DND-41 (cell line): ENCODE measurements at places on chromosomes 2 and 18.

DNA sequence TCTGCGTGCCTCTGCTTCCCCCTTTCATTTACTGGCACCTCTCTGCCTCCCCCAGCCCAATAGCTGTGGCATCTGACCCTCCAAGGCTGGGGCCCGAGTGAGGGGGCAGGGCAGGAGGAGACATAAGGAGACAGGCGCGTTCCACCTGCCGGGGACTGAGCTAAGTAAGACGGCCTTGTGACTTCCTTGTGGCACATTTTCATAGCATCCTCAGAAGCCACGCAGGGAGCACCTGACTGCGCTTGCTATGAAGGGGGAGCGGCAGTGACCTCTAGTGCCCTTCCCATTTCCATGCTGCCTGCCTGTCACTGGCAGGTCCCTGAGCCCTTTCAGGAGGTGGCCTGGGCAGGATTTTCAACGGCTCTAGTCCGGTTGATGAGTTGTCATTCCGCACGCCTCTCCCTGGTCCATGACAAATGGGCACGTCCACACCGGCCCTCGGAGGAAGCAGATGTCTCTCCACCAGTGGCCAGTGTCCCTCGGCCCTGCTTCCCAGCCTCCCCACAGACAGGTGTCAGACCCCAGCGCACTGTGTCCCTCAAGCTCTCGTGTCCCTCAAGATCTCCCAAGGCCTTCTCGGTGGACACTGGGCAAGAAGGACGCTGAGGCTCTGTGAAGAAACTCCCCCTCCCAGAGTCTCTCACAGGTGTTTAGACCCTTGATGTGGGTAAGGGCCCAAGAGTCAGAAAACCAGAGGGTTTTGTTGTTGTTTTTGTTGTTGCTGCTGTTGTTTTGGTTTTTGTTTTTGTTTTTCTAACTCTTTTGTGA, 42.7 kb downstream of the CYP26B1 start:
- no peak for DNase-seq
- no peaks in the 10 kb centered on the region for H3K4me1 ChIP-seq
- no peak overlapping the region for H3K4me3 ChIP-seq
- H3K36me3 ChIP-seq = no peaks in the 10 kb centered on the region
- H3K27me3 ChIP-seq = peaks cover 2% of the 10 kb centered on the region

DNA sequence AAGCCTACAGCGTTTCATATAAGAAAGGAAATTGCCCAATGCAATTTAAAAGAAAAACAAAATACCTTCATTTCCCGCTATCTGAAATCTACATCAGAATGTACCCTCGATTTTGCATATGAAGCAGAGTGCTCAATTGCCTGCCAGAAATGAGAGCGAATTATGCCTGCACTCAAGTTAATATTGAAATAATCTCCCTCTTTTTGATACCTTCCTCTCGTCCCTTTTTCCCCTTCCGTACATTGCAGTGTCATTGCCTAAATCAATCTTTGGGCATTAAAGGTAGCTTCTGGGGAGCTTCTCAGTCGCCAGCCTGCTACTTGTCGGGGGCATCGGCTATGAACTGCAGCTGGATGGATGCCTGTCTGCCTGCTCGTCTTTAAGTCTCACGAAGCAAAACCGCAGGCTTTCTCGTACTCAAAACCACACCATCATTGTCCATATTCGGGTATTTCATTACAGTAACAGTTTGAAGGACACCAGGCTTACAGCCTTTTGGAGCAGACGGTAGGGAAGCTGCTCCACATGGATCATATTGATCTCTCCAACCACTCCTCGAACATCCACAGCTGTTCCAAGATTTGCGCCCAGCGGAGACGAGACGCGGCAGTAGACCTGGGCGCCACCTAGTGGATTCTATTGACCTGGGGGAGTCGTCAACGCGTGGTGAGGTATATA, 64.0 kb upstream of the HNRNPA3 start:
- H3K36me3 ChIP-seq = no peaks in the 10 kb centered on the region
- peaks cover 13% of the 10 kb centered on the region for H3K4me1 ChIP-seq
- H3K27me3 ChIP-seq = peaks cover 31% of the 10 kb centered on the region
- peak; percentile 77 for DNase-seq

DNA sequence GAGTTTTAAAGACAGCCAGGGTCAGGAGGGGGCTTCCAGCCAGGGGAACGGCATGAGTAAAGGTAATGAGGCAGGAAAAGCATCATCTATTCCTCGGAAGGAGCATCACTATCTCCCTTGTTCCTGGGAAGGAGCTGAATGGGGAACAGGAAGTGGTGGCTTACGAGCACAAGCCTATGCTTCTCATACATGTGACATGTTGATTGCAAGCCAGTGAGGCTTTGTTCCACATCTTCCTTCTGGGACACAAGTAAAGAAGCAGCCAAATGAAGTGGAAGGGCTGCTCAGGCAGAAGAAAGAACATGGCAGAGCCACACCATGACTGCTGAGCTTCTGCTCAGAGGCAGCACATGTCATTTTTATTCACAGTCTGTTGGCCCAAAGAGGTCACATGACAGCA, 15.1 kb upstream of the LMAN1 start:
- H3K4me3 ChIP-seq = no peak overlapping the region
- no peaks in the 10 kb centered on the region for H3K36me3 ChIP-seq
- H3K27ac ChIP-seq = no peak overlapping the region
- DNase-seq = no peak
- no peaks in the 10 kb centered on the region for H3K27me3 ChIP-seq

DNA sequence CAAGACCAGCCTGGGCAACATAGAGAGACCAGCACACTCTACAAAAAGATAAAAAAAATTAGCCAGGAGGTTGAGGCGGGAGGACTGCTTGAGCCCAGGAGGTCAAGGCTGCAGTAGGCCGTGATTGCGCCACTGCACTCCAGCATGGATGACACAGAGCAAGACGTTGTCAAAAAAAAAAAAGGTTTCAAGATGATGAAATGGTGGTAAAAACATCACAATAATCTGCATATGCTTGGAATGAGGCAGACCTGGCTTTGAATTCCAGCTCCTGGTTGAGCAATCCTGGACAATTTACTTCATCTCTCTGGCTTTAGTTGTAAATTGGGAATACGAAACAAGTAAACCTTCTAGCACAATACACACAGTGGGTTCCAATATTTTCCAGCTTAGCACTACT, 24.1 kb downstream of the USP40 start:
- no peaks in the 10 kb centered on the region for H3K4me1 ChIP-seq
- no peak for DNase-seq
- peaks cover 2% of the 10 kb centered on the region; the same call in 1 of the 2 replicates for H3K36me3 ChIP-seq
- H3K27ac ChIP-seq = no peak overlapping the region
- H3K27me3 ChIP-seq = no peaks in the 10 kb centered on the region

- H3K27ac ChIP-seq = no peak overlapping the region
- H3K4me1 ChIP-seq = no peaks in the 10 kb centered on the region
- no peaks in the 10 kb centered on the region for H3K36me3 ChIP-seq
- H3K27me3 ChIP-seq = no peaks in the 10 kb centered on the region
- no peak overlapping the region for H3K4me3 ChIP-seq
Measured at GRCh38 chr2:223771475-223771874, 65.9 kb downstream of the AP1S3 start.

GRCh38 chr2:239042046-239042445, 194.2 kb downstream of the TWIST2 start:
- H3K27ac ChIP-seq = no peak overlapping the region
- H3K4me1 ChIP-seq = no peaks in the 10 kb centered on the region
- no peaks in the 10 kb centered on the region for H3K27me3 ChIP-seq
- no peaks in the 10 kb centered on the region for H3K36me3 ChIP-seq
- DNase-seq = no peak
- no peak overlapping the region for H3K4me3 ChIP-seq

- no peaks in the 10 kb centered on the region for H3K36me3 ChIP-seq
- H3K4me1 ChIP-seq = no peaks in the 10 kb centered on the region
- no peak overlapping the region for H3K27ac ChIP-seq
- H3K4me3 ChIP-seq = no peak overlapping the region
- H3K27me3 ChIP-seq = no peaks in the 10 kb centered on the region
Measured at GRCh38 chr18:34551824-34552223, 158.3 kb upstream of the DTNA start.

- H3K4me3 ChIP-seq = no peak overlapping the region
- no peaks in the 10 kb centered on the region for H3K4me1 ChIP-seq
- H3K27me3 ChIP-seq = no peaks in the 10 kb centered on the region
- no peak overlapping the region for H3K27ac ChIP-seq
Measured at GRCh38 chr2:186925514-186925913, 76.5 kb upstream of the ZSWIM2 start.

GRCh38 chr2:9234680-9235146, 28.1 kb downstream of the ASAP2 start:
- no peaks in the 10 kb centered on the region for H3K27me3 ChIP-seq
- no peak for DNase-seq
- H3K27ac ChIP-seq = no peak overlapping the region

- DNase-seq = no peak
- H3K36me3 ChIP-seq = no peaks in the 10 kb centered on the region
- H3K27me3 ChIP-seq = peaks cover 9% of the 10 kb centered on the region
- H3K27ac ChIP-seq = no peak overlapping the region
Measured at GRCh38 chr2:96918754-96919550, 49.1 kb upstream of the SEMA4C start.

DNA sequence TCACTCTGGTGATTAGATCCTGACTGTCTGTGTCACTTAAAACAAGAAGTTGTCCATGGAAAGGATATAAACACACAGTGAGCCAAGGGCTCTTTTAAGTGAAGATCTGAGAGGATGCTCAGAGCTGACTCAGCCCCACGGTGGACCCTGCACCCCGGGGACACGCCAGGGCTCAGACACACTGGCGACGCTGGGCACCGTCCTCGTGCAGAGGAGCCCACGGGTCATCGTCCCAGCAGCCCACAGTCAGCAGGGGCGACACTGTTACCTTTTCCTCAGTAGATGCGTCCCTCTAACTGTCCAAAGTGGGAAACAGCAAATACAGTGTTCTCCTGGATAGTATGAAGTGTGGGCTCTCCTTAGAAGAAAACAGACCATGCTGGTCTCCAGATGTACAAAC, 225.6 kb downstream of the HDAC4 start:
- no peak overlapping the region for H3K27ac ChIP-seq
- H3K4me3 ChIP-seq = no peak overlapping the region
- H3K36me3 ChIP-seq = peaks cover 97% of the 10 kb centered on the region
- H3K27me3 ChIP-seq = no peaks in the 10 kb centered on the region

- peaks cover under 1% of the 10 kb centered on the region; the same call in 1 of the 2 replicates for H3K4me1 ChIP-seq
- H3K27ac ChIP-seq = no peak overlapping the region
- DNase-seq = peak; percentile 20
- H3K4me3 ChIP-seq = no peak overlapping the region
- no peaks in the 10 kb centered on the region for H3K36me3 ChIP-seq
- H3K27me3 ChIP-seq = no peaks in the 10 kb centered on the region
Measured at GRCh38 chr2:898319-898718, 52.3 kb upstream of the SNTG2 start.

- no peak overlapping the region for H3K27ac ChIP-seq
- H3K36me3 ChIP-seq = no peaks in the 10 kb centered on the region
- H3K4me1 ChIP-seq = no peaks in the 10 kb centered on the region
- no peak for DNase-seq
- H3K27me3 ChIP-seq = peaks cover 2% of the 10 kb centered on the region
Measured at GRCh38 chr2:95345081-95345562, 48.0 kb downstream of the KCNIP3 start.

DNA sequence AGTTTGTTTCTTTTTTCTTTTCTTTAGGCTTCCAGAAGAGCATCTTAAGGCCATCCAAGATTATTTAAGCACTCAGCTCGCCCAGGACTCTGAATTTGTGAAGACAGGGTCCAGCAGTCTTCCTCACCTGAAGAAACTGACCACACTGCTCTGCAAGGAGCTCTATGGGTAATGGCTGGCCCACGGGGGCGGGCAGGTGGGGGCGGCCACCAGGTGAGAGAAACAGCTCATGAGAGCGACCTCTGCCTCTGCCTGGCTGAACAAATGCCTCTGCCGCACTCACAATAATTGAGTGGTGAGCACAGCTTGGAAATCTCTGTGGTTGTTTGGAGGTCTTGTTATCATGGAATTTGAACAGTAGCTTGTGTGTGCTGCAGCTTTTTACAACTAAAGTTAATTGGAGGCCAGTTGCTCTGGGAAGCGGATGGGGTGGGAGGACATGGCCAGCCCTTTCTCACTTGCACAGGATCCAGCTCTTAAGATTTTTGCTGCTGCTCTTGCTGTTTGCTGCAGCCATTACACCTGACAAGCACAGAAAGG, 70.4 kb downstream of the INPP5D start:
- H3K27me3 ChIP-seq = no peaks in the 10 kb centered on the region
- H3K27ac ChIP-seq = no peak overlapping the region
- no peaks in the 10 kb centered on the region; the same call in 1 of the 2 replicates for H3K4me1 ChIP-seq
- no peak overlapping the region for H3K4me3 ChIP-seq
- H3K36me3 ChIP-seq = peaks cover 69% of the 10 kb centered on the region
- no peak for DNase-seq

GRCh38 chr2:101310834-101311695, 2.6 kb upstream of the RNF149 start:
- H3K27ac ChIP-seq = peak overlapping the region; percentile 57
- peak; percentile 33 for DNase-seq
- H3K27me3 ChIP-seq = no peaks in the 10 kb centered on the region
- no peak overlapping the region for H3K4me3 ChIP-seq
- H3K4me1 ChIP-seq = peaks cover 58% of the 10 kb centered on the region
- H3K36me3 ChIP-seq = peaks cover 10% of the 10 kb centered on the region; the same call in 1 of the 2 replicates
